GM12892 (cell line): ENCODE measurements at places on chromosomes 16 and 17.

DNA sequence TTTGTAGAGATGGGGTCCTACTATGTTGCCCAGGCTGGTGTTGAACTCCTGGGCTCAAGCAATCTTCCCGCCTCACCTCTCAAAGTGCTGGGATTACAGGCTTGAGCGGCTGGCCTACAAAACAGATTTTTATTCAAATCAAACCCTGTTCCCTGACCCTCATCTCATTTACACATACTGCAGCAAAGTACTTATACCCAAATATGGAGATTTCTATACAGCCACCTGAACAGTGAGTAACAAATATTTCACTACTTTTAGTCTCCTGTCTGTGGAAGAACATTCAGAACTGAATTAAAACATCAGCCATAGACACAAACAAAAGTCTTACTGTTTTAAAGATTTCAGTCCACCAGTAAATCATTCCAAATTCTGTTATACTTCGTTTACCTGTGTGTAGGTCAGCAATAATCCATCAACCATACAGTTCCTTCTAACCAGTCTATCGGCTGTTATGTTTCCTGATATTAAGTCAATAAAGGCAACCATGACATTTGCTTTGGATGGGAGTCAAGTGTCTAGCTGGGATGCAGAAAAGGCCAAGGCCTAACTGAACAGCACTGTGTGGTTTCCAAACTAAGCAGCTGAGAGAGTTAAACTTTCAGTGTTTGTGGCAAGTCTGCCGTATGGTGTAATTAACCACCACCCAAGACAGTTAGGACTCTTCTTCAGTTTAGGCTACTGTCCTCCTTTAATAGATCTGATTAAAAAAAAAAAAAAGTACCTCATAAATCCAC lies 22.3 kb downstream of the ERN1 start:
- no peak for DNase-seq

DNA sequence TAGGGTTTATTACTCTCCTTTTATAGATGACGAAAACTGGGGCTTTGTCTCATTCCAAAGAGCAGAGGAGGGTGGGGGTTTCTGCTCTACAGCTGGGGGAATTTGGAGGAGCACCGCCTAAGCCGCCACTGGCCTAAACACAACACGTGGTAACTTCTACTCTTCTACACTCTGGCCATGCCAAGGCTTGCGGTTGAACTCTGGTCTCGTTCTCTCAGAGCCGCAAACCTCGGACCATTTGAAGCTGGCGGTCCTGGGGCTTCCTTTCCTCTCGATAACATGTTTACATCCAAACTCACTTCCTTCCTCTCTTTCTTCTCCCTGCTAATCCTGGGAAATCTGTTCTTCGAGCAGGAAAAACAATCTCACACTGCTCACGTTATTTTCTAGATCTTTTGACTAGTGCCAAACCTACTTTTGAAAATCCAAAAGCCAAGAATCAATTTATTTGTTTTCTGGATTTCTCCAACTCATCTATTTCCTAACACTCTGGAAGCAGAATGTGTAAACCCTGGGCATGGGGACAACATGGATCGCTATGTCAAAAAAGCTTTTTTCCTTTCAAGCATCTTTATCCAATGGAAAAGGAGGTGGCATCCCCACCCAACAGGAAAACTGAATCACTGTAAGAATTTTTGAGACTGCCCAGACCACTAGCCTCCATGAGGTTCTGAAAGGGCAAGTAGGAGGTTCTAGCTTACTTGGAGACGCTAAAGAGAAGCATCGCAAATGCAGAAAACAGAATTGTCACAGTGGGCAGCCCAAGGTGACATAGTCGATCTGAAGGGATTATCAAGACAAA lies 13.6 kb upstream of the EEF2K start:
- DNase-seq: no peak

- no peak for DNase-seq
Measured at GRCh38 chr17:66925811-66926500, 38.6 kb upstream of the CACNG4 start.

- no peak for DNase-seq
Measured at GRCh38 chr17:9199571-9200551, 178.6 kb downstream of the NTN1 start.

GRCh38 chr16:76654088-76654820 lies 377.1 kb downstream of the CNTNAP4 start:
- DNase-seq: no peak

DNA sequence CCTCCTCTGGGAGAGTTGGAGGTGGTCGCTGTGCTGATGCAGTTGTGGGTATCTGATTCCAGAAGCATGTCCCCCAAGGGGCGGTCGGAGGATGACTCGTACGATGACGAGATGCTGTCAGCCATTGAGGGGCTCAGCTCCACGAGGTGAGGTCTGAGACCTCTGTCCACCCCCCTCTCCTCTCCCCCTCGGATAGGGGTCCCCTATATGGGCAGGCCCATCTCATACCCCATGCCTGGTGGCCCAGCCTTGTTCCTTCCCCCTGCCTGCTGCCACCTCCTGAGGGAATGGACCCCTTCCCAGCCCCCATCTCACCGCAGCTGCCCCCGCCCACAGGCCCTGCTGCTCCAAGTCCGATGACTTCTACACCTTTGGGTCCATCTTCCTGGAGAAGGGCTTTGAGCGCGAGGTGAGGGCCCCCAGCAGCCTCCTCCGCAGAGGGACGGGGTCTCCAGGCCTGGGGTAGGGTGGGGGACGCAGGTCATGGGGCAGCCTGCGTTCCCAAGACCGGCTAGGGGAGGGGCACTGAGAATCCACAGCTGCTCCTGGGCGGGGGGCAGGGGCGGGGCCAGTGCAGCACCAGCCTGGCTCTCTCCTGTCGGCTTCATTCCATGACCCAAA lies 39.2 kb downstream of the ADCY7 start:
- DNase-seq: peak; percentile 19

- no peak for DNase-seq
Measured at GRCh38 chr16:21656795-21657768, 4.7 kb upstream of the IGSF6 start.

DNA sequence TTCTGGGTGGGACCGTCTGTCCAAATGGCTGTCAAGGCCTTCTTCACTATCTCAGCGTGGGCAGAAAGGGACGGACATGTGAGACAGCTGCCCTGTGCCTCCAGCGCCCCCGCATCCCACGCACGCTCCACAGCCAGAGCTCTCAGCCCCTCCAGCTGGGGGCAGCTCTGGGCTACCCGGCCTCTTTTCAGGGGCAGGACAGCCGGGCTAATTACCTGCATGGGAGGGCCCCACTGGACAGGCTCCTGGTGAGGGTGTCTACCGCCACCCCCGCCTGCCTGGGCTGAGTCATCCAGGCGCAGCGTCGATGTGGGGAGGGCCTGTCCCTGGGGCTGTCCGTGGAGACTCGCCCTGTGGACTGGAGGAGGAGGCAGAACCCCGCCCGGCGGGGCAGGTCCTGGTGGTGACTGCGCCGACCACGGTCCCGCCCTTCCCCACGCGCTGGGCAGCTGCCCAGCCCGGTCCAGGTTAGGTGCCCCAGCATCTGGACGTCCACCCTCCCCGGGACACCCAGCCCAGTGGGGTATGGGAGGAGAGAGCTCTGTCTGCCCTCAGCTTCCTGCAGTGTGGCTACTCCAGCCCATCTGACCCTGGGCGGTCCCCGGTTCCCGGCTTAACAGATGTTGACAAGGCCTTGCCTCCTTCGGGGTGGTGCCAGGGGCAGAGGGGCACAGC lies 5.9 kb upstream of the METRNL start:
- DNase-seq: no peak

DNA sequence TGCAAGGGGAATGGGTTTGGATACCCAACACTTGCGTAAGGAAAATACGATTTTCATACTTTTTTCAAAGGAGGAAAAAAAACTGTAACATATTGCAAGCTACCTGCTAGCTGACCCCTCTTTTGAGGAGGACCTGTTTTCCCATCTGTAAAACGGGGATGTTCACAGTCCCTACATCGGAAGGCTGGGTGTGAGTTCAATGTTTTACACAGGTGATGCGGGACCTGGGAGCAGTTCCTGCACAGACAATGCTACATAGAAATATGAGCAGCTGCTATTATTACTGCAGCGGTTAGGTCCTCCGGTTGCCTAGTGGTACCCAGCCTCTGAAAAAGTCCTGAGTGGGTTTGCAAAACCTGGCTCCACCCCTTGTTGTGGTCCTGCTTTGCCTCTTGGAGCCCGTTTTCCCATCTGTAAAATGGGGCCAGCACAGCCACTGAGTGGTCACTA lies 3.5 kb downstream of the SOCS1 start:
- DNase-seq: no peak

GRCh38 chr17:36705283-36705795 lies 104.0 kb downstream of the MRM1 start:
- no peak for DNase-seq

GRCh38 chr17:82127704-82128103 lies 29.7 kb upstream of the FASN start:
- DNase-seq: no peak

DNA sequence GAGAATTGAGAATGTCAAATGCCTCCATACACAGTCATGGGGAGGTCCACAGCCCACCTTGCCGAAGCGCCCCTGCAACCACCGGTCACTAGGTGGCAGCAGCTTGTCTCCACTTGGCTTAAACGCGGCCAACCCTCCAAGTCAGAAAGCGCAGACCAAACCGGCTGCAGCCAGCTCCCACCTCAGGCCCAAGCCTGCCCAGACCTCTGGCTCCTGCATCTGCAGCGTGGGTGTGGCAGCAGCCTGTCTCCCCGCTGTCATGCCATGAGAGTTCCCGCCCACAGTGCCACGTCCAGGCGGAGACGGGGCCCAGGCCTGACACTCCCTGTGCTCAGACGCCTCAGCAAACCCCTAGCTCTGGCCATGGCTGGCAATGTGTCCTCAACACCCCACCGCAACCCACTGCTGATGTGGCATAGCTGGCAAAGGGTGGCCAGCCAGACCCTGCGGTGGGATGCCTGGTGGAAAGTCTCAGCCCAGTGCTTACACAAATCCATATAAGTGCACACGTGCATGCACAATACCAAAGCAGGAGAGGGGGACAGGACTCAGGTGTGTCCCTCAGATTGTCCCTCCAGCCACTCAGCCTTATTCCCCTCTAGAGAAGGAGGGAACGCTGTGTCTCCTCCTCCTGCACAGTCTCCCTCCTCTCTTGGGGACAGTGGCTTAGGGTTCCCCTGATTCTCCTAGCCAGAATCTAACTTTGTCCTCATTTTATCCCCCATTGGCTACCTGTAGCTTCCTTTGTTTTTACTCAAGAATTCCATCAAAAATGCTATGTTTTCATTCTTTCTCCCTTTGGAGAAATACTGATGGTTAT lies 10.9 kb downstream of the COPZ2 start:
- peak; percentile 83 for DNase-seq

DNA sequence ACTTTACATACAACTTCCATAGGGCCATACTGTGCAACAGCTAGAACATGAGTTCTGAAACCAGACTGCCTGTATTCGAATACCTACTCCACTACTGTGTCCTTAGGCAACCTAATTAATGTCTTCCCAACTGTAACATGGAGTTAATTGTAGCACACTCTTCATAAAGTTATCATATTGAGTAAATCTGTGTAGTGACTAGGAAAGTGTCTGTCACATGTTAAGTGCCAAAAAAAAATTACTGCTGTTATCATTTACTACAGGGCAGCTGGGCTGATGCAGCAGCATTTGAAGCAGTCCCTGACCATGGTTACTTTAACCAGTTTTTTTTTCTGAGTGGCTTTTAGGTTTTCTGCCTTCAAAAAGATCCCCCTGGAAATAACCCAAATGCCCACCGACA lies 10.9 kb upstream of the ZNF23 start:
- no peak for DNase-seq

DNA sequence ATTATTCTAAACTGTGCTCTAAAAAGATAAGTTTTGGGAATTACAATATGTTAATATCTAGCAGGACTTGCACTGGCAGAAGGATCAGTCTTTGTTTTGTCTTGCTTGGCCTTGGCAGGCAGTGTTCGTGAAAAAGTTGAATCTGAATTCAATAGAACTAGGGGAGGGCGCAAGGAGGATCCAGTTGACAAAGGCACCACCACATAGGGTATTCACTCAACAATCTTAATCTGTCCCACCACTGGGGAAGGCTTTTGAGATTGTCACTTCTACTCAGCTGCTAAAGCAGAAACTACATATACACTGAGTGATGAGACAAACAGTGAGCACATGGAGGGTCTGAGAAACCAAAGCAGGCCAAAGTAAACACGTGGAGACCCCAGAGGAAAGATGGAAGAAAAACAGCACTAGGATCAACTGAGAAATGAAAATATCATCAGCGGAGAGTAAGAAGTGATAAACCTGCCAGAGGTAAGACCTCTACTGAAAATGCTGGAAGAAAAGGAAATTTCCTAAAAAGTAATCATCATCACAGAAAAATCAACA lies 2.4 kb downstream of the AMFR start:
- DNase-seq: no peak

GRCh38 chr16:86375364-86375763 lies 135.0 kb upstream of the FOXF1 start:
- DNase-seq: no peak

DNA sequence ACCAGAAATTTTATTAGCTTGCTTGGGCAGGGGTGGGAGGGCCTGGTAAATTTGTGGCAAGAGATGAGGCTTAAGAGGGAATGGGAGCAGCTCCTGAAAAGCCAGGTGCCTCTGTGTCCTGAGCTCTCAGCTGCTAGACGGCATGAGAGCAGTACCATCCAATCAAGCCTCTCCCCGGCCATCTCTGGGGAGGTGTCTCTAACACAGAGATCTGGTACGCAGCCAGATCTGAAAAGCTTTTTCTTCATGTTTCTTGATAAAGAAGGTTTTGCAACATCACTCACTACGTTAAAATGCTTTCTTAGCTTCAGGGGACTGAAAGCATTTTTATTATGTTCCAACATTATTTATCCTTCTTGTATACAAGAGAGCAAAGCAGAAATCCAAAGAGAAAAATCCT lies 488.2 kb downstream of the RBFOX1 start:
- no peak for DNase-seq

GRCh38 chr17:73962308-73962707 lies 241.2 kb upstream of the RPL38 start:
- DNase-seq: no peak

DNA sequence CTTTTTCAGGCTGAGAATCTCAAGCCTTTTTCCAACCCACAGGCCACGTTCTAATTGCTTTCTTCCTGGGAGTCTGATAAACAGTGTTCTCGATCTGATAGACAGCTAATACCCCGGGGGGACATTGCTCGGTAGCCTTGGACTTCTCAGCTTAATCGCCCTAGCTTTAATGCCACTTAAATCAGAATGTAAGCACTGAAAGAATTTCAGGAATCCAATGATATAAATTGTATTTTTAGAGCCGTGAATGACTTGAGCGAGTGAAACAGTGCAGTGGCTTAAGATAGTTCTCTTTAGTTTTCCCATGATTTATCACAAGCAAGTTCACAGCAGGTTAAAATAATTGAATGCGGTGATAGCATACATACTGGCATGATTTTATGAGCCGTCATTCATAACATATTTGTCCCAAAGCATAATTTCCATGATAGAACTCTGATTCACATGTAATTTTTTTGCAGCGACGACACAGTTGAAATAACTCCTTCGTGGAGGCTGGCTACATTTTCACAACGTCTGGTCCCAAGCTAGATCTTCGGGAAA lies 116.1 kb upstream of the MYOCD start:
- no peak for DNase-seq

DNA sequence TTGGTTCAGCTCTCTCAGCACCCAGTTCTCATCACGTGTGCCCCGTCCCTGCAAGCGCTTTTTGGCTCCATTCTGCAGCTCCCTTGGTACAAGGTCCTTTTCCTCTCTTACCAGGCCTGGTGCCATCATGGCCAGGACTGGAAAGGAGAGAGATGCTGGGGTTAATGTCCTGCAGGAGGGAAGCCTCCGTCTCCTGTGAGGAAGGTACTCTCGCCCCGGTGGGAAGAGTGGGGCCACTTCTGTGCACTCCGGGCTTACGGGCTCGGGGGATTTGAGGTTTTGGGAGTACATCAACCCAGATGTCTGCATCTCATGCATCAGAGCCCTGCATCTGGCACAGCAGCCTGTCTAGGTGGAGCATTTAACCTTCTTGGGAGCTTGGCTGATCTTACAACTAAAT lies 10.1 kb downstream of the CTRB2 start:
- DNase-seq: no peak
